ENCODE measurements at places on chromosomes 13 and 19.

DNA sequence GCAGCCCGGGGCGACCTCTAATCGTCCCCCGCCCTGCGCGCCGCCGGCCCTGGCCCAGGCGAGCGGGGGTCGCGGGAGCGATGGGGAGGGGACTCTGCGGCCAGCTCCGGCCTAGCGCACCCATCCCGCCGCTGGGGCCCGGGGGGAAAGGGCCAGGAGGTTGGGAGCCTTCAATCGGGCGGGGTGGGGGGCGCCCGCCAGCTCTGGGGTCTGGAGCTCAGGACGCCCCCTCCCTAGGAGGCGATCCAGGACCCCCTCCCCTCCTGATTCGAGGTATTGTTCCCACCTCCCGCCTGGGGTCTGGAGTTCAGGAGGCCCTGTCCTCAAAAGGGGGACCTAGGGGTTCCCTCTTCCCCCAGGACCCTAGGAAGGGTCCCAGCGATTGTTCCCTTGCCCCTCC, 430 bp downstream of the ZNF358 start:
- DNase-seq = no peak

GRCh38 chr13:24196593-24197197, 36.2 kb downstream of the SPATA13 start:
- no peak for DNase-seq

GRCh38 chr13:82062772-82063171, 1721.8 kb upstream of the SPRY2 start:
- DNase-seq = no peak

GRCh38 chr19:4502282-4503131, 15.8 kb downstream of the PLIN4 start:
- no peak for DNase-seq

DNA sequence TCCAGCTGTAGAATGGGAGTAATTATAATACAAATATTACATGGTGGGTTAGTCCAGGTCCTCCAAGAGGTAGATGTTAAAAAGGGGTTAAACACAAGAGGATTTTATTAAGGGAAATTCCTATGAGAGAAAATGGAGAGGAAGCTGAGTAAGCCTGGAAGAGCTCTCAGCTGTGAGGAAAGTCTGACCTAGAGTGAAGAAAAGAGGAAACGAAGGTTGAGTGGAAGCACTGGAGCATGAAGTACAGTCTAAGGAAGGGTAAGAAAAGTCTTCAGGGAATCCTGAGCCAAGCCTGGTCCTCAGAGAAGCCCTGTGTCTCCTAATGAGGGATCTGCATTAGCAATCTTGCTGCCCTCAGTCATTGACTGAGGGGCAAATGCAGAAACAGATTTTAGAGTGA, 506.2 kb downstream of the GPC5 start:
- no peak for DNase-seq

- no peak for DNase-seq
Observed at GRCh38 chr19:32649751-32650150, 25.2 kb downstream of the ANKRD27 start.

- DNase-seq = no peak
Observed at GRCh38 chr13:20442375-20442774, 83.3 kb downstream of the CRYL1 start.

GRCh38 chr13:79447741-79448140, 33.2 kb upstream of the NDFIP2 start:
- DNase-seq = no peak

GRCh38 chr19:51783372-51783771, 11.6 kb upstream of the FPR3 start:
- DNase-seq = peak; percentile 12

- DNase-seq = no peak
Observed at GRCh38 chr19:38836159-38836982, 4.8 kb upstream of the ECH1 start.

DNA sequence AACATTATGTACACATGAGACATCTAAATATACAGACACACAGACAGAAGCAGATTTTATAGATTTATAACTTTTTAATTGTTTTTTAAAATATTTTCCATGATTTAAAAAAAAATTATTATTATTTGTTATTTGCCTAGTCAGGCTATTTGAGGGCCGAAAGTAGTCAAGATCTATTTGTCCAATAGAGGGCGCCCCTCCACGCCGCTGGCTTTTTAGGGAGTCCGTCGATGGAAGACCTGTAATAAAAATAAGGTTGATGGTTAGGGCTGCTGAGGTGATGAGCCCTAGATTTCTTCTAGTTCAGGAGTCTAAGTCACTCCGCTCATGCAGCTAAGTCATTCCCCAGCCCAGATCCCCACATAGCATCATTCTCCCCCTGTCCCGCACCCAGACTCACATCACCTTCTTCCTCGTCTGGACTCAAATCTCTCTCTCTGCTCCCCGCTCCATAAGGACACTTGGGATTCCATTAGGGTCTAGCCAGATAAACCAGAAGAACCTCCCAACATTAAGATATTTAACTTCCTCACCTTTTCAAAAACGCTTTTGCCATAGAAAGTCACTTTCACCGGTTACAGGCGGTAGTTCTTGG, 33.9 kb upstream of the CEACAM21 start:
- DNase-seq = peak; percentile 73

GRCh38 chr13:39821977-39822376, 166.5 kb downstream of the COG6 start:
- no peak for DNase-seq

GRCh38 chr13:113939129-113939943, 34.5 kb downstream of the C13orf46 start:
- peak; percentile 38 for DNase-seq

GRCh38 chr19:10797541-10798256, 38.3 kb downstream of the TMED1 start:
- no peak for DNase-seq
